ENCODE measurements at places on chromosomes 3 and 15.
A peak's percentile ranks its signal among the peaks of the same experiment; 100 is the strongest.

DNA sequence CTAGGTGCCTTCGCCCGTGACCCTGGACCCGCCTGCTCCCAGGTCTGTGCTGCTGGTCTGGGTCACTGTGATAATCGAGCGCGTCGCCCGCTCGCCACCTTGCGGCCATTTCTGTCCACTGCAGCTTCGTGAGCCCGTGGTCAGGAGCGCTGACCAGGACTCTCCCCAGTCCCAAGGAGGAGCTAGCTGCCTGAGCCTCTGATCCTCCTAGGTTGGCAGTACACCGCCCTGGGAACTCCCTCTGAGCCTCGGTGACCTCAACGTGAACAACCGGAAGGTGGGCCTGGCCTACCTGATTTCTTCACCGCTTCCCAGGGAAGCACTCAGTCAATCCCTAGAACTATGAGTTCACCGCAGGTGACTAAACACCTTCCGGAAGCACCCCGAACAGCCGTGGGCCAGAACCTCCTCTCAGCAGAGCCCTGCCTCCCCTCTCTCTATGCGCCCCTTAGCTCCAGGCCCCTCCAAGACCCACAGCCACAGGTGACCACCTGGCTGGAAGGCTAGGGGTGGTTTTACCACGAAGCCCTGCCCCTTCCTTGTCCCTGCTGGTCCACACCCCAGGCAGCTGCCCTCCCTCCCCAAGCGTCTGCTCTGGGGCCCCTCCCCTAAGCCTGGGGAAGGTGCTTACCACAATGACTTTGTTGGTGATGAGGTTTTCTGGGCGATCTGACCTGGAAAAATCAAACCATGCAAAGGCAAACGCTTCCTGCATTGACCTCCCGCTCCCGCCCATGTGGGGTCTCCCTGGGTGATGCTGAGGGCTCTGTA, 9.7 kb downstream of the PLA2G4D start:
- peak; percentile 11 for DNase-seq

GRCh38 chr15:83929619-83930018, 275.7 kb downstream of the ADAMTSL3 start:
- DNase-seq = no peak

DNA sequence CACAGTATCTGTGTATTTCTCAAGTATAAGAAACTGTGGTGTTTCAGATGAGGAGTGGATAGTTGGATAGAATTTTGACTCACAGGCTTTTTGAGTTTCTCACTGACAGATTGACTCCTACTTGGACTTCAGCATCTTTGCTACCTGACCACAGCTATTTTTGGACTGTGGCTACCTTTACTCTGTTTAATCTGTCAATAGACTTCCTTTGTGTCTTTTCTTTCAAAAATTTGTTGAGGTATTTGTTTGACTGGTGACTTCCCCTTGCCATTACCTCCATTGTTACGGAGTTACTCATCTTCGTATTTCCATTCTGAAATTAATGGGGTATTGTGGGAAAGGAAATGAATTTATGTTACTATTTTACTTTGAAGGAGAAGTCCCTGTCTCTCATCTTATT, 123.8 kb downstream of the AGBL1 start:
- no peak for DNase-seq

DNA sequence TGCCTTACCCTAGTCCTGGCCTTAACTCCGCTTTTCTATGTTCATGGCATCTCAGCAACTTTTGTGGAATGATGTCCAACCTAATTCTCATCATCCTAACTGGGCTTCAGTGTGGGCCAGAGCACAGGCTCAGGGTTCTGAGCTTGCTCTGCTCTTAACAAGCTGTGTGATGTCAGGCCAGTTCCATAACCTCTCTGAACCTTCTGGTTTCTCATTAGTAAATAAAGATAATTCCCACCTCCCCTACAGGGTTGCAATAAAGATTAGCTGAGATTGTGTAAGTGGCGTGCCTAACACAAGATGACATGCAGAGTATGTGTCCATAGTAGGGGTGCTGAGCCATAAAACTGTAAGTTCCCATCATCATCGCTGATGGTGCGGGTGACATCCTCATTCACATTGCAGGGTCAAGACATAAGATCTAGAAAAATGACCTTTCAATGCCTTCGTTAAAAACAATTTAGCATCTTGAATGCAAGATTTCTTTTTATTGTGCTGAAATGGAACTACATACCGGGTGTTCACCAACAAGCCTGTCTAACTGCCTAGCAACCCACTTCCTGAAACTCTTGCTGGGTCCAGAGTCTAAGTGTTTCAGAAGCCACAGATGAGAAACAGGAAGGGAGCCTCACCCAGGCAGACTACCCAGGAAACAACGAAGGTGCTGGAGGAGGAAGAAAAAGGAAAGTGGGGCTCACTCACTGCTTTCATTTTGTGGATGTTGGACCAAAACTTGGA, 36.2 kb downstream of the CDCP1 start:
- DNase-seq = no peak

GRCh38 chr3:66241466-66241865, 20.7 kb downstream of the SLC25A26 start:
- no peak for DNase-seq

DNA sequence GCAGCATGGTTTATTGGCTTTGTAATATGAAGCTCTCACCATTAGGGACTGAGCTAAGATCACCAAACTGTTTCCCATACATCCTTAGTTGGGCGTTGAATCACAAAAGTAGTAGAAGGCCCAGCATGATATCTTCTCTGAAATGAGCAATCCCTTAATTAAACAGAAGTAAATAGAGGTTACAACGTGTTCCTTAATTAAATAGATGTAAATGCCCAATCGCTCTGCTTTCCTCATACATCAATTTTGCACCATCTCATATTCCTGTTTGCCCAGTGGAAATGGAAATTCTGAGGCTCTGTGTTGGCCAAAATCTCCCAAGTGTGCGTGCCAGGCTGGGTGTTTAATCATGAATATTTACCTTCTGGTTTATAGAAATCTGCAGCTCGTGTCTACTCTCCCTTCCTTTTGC, 107.4 kb upstream of the FOXB1 start:
- no peak for DNase-seq

DNA sequence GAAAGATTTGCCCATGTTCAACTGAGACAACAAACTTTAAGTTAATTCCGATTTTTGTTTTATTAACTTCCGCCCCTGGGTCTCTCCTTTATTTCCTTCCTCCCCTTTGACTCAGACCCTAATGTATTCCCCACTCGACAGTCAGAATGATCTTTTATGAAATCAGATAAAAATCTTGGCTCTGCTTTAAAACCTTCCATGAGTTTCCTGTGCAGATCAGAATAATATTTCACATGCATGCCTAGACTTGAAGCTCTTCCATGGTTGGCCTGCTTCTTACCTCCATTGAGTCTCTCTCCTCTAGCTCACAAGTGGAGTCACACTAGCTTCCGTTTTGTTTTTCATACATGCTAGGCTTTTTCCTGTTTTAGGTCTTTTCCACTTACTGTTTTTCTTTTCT, 116.8 kb upstream of the SPATA16 start:
- no peak for DNase-seq

GRCh38 chr3:47592066-47592795, 13.6 kb upstream of the CSPG5 start:
- no peak for DNase-seq

DNA sequence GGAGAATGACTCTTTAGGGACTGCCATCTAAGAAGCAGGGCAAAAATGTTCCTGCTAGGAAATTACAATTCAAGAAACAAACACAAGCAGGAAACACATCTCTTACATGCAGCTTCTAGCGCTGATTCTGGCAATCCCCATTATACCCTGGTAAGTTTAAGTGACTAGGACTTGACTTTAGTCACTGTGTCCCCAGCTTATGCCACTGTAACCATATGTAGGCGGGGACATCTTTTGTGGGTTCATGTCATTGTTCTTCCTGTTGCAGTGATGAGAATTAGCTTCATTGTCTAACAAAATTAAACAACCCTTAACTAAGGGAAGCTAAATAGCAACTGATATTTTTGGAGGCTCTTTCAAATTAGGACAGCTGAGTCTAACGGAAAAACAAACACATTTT, 17.9 kb upstream of the FAM81A start:
- no peak for DNase-seq

- DNase-seq = no peak
Measured at GRCh38 chr3:172404237-172404962, 43.9 kb downstream of the GHSR start.

DNA sequence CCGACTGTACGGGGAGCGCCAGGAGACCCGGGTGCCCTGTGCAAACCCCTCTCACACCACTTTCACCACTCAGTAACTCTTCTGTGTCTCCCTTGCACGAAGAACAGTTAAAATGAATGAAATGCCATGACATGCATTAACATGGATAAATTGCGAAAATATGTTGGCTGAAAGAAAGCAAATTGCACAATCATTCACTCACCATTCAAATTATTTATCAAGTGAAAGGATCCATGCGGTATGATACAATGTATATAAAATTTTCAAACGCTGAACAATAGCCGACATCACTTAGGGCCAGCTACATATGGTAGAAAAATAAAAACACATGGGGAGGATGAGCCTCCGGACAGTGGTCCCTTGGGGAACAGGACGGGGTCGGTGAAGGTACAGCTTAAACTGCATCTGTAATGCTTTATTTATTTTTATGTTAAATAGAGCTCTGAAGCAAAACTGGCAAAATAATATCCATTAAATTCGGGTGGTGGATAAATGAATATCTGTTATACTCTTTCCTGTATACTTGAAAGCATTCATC, 45.9 kb downstream of the SLC12A8 start:
- no peak for DNase-seq

- DNase-seq = no peak
Measured at GRCh38 chr3:178072391-178073305, 463.6 kb upstream of the KCNMB2 start.

GRCh38 chr3:5768281-5768945, 580.9 kb downstream of the EDEM1 start:
- no peak for DNase-seq

GRCh38 chr3:142117056-142117851, 32.1 kb downstream of the TFDP2 start:
- no peak for DNase-seq

DNA sequence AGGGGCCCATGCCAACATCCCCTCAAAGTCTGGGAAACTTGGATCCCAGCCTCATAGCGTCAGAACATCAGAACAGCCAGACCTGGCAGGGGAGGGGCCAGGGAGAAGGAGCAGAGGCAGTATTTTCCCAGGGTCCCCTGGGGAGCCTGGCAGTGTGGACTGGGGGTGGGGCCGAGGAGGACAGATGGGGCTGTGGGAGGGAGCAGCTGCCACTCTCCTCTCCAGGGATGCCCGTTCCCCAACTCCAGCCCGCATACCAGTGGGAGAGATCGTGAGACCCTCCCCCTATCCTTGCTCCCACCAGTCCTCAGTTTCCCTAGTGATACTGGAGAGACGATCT, 6.5 kb upstream of the DNAJB8 start:
- no peak for DNase-seq

DNA sequence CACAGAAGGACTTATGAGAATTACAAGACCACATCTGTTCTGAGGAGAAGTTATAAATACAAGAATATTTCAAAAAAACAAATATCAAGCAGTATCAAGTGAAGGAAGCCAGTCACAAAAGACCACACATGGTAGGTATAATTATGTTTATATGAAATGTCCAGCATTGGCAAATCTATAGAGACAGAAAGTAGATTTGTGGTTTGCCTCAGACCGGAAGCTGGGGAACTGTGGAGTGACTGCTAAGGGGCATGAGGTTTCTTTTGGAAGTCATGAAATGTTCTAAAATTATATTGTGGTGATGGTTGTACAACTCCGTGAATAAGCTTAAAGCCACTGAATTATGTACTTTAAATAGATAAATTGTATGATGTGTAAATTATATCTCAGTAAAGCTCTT, 136.9 kb downstream of the FRMD5 start:
- DNase-seq = no peak

DNA sequence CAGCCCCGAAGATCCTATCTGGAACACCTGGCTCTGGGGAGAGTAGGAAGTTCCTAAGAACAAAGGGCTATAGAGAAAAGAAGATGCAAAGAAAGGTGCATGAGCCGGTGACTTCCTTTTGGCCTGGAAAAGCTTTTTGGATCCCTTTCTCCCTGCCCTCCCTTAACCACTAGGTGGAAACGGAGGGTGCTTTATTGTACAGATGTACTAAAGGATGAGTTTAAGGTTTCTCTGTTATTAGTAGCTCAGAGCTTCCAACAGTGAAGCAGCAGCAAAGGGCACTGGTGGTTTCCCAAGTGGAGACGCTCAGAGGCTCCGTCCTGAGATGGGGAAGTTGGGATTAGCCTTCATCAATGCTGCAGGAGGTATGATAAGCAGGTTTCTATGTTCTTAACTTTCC, 5.9 kb upstream of the ADGRG7 start:
- DNase-seq = no peak
